ENCODE measurements at places on chromosomes 2 and 18.

DNA sequence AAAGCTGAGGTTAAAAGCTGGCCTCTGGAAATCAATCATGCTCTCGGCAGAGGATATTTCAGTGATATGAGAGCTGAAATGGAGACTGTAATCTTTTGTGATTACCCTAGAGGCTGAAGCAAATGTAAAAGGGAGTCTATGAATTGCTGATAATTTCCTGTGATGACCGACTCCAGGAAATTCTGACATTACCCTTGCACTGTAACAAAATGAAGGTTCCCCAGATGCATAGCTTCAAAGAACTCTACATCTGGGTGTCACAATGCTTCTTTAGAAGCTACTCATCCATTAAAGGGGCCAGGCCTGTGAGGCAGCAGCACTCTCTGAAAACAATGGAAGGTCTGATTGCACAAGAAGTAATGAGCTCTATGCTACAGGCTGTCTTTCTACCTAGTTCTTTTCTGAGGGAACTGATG, 268.2 kb upstream of the SESTD1 start:
- no peak for DNase-seq

GRCh38 chr18:35770376-35771014, 189.0 kb downstream of the GALNT1 start:
- no peak for DNase-seq

- no peak for DNase-seq
These were observed 13.9 kb downstream of the UBE2F start for GRCh38 chr2:237980751-237981150.

GRCh38 chr2:200592406-200593075, 6.7 kb downstream of the AOX1 start:
- no peak for DNase-seq

DNA sequence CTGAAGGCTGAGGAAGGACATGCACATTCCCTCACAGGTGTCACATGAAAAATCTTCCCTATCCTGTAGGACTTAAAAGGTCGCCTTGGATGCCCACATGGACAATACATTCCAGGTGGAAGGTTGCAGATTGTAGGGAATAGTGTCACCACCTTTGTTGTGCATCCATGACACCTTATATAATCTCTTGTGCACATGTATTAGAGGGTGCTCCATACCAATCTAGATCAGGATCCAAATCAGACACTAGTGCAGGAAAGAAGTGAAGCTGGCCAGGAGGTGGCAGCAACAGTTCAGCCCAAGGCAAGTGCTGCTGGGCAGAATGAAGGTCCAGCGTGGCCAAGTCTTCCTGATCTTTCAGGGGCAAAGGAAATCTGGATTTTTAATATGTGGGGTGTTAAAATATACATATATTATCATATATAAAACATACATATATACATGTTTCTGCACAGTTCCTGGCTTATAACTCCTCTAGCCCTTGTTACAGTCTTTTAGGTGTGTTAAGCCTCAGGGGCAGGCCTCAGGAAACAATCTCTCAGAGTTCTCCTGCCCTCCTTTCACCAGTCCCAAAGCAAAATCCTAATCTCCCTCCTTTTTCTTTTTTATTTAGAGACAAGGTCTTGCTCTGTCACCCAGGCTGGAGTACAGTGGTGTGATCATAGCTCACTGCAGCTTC, 16.6 kb downstream of the NIF3L1 start:
- DNase-seq = peak; percentile 51

- DNase-seq = no peak
These were observed 7.5 kb downstream of the RIOK3 start for GRCh38 chr18:23460285-23461273.

Data from activated naive CD4-positive, alpha-beta T cell treated with anti-CD3 and anti-CD28 coated beads, Interleukin-2, amount 50 U/mL, for 16 hours (primary cell).